GM23248 (cell line): ENCODE measurements at places on chromosomes 5 and 9. TPM values are rescaled to one million over a fixed set of nuclear protein-coding genes. Genes with fewer than 3 reads are reported as not detected.

DNA sequence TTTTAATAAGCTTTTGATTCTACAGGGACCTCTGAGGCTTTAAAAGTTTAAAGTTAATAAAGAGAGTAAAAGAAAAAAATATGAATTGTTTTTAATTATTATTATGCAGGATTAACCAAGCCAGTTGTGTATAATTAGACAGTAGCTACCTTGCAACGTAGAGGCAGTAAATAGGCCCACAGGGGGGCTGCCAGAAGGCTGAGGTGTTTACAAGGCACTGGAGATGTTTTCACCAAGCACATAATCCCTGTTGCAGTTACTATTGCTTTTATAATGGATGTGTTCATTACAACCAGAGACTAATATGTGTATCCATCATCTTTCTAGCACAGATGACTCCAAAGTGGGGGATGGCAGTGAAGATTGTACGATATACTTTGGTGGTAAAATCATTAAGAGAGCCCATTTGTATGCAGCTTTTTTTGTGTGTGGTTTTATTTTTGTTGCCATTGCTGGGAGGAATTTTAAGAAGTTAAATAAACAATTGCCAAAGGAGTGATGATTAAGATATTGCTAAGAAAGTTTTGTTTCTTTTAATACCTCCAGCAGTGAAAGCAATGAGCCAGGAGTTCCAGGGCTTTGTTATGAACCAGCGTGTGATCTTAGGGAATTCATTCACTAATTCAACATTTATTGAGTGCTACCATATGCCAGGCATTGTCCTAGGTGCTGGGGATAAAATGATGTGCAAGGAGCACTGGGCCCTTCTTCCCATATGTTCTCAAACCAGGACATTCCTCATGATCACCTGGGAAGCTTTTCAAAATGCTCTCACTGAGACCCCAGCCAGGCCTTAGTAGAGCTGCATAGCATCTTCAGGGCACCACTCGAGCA is 138.7 kb upstream of the EFNA5 start:
- peak; percentile 46 for DNase-seq

GRCh38 chr5:139696894-139697658 is 48.9 kb downstream of the CXXC5 start:
- DNase-seq = peak; percentile 93

DNA sequence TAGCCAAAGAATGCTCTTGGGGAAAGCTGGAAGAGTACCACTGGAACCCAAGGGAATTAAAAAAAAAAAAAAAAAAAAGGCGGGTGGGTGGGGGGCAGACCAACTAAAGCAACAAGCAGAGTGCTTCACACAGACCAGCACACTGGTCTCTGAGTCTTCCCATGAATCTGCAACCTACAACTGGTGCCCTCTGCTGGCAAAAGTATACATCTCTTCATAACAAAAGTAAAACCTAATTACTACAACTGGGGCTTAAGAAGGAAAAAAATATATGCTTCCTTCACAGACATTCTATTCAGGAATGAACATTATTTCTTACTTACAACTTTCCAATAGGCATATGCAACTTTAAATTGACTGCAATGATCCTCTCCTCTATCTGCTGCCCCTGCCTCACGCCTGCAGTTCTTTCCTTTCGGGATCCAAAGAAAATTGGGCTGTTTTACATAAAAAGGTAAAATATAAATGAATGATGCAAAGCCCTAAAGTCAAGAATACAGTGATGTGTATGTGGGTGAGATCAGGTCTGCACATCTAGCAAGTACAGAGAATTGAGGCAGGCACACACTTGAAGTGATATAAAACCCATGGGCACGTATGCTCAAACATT is 7.2 kb upstream of the KLHL3 start:
- peak; percentile 84 for DNase-seq

The HAND1 gene
- not detected in 2 replicates for total RNA-seq

The PTPRD gene
- not detected in 2 replicates for total RNA-seq

GRCh38 chr9:76302947-76303550 is 91.2 kb downstream of the RFK start:
- DNase-seq = peak; percentile 84

DNA sequence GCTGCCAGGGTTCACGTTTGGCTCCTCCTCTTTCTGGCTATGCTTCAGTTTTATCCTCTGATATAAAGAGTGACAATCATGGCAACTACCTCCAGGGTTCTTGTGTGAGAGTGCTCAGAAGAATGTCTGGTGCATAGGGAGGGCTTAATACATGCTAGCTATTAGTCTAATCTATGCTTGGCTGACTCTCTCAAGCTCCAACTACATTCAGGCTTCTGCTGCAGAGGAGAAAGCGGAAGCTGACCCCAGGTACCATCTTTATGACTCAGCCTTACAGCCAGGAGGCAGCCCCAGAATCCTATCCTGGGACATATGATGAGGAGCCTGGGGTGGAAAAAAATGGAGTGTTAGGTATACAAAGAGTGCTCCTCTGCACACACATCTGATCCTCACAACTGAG is 32.1 kb upstream of the RASGRF2 start:
- DNase-seq = no peak

The ANKRD31 gene
- not detected in 2 replicates for total RNA-seq

GRCh38 chr9:134827559-134827958 is 53.1 kb upstream of the FCN2 start:
- DNase-seq = no peak

DNA sequence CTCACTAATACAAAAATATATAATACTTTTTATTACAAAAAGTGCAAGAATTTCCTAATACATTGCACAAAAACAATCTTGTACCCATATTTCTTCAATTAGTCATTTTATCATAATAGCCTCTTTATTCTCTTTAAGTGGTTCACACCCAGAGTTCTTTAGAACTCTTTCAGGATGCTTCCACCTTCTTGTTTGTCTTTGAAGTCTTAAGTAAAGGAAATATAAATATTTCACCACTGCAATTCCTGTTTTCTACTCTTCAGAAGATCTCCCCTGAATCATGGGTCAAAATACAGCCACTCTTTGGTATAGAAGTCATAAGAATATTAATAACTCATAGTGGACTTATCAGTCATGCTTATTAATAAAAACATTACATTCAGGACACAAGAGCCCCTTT is 293.0 kb downstream of the ATPSCKMT start:
- no peak for DNase-seq

DNA sequence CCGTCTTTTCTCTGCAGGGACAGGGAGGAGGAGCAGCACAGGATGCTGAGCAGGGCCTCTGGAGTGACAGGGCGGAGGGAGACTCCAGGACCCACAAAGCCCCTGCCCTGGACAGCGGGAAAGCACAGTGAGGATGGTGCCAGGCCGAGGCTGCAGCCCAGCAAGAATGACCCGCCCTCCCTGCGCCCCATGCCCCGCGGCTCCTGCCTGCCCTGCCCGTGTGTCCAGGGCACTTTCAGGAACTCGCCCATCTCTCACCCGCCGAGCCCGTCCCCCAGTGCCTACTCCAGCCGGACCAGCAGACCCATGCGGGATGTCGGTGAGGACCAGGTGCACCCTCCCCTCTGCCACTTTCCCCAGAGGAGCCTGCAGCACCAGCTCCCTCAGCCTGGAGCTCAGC is 9.1 kb upstream of the EXOC3 start:
- no peak for DNase-seq
